ENCODE measurements at places on chromosomes 16 and 17. TPM values are rescaled to one million over a fixed set of nuclear protein-coding genes. Genes with fewer than 3 reads are reported as not detected.
A peak's percentile ranks its signal among the peaks of the same experiment; 100 is the strongest.

DCTPP1 gene
- total RNA-seq, result 49.8 TPM

- peak; percentile 21 for DNase-seq
Measured at GRCh38 chr16:73171380-73171779, 123.5 kb upstream of the ZFHX3 start.

GRCh38 chr16:53053967-53054669 lies 673 bp upstream of the CHD9 start:
- no peak for DNase-seq

KCNG4 gene
- not detected for total RNA-seq

DNA sequence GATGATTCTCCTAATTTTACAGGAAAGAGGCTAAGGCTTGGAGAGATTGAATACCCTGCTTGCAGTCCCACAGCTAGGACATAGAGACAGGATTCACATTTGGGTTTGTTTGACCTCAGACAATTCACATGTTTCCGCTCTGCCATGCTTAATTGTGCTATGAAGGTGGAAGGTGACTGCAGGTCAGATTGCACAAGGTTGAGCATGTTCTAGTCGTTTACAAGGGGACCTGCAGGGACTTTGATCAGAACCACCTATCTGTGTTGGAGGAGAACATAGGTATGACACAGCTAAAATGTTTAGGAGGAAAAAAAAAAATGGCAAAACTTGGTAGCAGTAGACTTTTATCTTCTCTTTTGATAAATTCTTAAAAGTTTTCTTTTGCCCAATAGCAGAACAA lies 4.9 kb upstream of the ANKFN1 start:
- DNase-seq, result no peak

P2RX1 gene
- total RNA-seq, result not detected

- DNase-seq, result peak; percentile 99
Measured at GRCh38 chr17:64326420-64327054, 63.5 kb upstream of the TEX2 start.

DNA sequence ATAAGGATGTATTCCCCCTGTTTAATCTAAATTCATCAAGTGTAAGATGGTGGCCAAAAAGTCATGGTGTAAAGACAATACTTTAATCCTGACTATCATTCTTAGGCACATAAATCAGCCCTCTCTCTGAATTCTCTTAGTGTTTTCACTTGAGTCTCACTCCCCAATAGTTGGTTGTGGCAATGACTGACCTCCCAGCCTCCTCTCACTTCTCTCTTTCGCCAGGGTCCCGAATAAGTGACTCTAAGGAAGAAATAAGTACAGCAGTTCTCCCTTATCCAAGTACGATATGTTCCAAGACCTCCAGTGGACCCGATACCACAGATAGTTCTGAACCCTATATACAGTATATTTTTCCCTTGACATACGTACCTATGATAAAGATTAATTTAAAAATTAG lies 335.3 kb downstream of the MAF start:
- no peak for DNase-seq

CA7 gene
- not detected for total RNA-seq
